Smooth muscle cell of the brain vasculature (primary cell): ENCODE measurements at places on chromosomes 3 and 15.
A peak's percentile ranks its signal among the peaks of the same experiment; 100 is the strongest.

DNA sequence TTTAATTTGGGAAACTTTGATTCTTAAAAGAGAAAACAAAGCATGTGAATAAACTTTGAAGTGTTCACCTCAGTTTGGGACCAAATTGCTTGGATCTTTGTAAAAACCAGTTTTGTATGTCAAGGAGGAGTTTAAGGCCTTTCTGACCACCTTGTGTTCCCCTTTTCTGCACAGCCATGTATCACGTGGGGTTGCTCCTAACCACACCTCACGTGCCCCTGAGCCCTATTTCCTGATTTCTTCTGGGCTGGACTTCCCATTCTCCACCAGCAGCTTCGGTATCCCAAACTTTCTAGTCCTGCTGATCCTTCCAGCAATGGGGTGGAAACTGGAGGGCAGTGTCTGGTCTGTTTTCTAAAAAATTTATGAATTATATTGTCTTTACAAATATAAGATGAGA lies 76.4 kb upstream of the STT3B start:
- no peak for DNase-seq

- no peak for DNase-seq
Observed at GRCh38 chr3:194979173-194979572, 291.8 kb downstream of the XXYLT1 start.

GRCh38 chr15:90482124-90483011 lies 47.4 kb upstream of the CRTC3 start:
- DNase-seq = peak; percentile 33

DNA sequence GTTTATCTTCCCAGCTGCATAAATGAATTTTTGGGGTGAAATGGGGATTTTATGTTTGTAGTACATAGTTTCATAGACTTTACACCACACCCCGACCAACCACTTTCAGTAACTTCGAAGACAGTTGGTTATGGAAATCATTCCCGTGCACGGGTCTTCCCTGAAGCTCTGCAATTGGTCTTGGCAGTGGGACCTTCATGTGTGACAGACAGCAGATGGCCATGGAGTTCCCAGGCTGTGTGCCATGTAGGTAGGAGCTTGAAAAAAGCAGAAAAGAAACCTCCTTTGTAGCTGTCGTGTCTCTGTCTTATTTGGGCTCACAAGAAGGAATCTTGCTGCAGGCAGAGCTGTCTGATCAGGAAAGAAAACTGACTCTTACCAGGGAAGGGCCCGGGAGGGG lies 25.9 kb downstream of the EXOG start:
- DNase-seq = no peak

DNA sequence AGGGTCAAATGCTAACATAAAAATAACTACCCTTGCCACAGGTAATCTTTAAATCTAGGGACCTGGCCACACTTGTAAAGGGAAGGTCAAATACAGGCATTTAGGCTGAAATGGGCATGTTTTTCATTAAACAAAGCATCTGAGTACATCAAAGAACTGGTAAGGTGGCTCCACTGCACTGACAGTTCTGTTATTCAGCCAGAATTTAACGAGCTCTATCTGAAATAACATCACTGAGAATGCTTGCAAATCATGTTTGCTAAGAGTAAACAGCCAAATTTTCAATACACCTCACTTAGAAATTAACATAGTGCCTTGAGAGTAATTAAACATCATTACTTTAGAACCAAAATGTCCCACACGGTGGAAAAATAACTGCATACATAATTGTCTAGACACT lies 118.9 kb downstream of the MTHFS start:
- no peak for DNase-seq

DNA sequence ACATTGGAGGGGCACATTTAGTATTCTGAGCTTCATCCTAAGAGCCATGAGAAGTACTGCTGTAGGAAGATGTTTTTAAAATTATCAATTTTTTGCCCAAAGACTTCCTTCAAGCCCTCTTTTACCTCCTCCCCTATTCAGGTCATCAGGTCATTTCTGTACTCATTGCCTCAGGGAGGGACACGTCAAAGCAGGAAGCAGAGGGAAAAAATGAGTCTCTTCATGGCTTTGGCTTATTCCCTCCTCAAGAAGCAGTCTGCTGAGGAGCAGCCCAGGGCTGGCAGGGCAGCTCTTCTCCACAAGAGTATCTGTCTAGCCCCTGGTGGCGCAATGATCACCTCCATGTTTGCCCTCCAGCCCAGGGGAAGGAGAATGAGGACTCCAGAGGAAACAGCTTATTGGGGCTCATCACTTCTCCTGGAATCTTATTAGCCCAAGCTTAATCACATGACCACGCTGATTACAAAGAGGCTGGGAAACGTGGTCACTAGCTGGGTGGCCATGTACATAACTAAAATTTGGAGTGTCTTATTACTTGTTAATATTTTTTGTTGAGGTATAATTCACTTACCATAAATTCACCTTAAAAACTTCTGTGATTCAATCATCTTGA lies 44.2 kb upstream of the GATA2 start:
- DNase-seq = no peak

- DNase-seq = no peak
Observed at GRCh38 chr3:50259432-50260026, 9.4 kb upstream of the SEMA3B start.

DNA sequence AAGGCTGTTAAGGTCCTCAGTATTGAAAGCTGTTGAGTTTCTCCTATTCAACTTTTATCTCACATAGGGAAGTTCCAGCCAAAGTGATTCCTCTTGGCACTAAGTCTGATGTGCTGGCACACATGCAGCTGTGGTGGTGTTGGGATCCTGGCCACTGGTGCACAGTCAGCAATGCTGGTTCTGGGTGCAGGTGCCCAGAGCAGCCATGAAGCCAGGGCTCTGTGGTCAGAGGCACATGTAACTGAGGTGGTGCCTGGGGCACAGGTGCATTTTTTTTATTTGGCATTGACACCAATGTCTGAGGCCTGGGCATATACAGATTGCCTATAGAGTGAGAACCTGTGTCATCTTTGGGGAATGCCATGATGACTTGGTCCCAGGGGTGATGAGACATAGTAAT lies 271.4 kb downstream of the POLQ start:
- DNase-seq = no peak

DNA sequence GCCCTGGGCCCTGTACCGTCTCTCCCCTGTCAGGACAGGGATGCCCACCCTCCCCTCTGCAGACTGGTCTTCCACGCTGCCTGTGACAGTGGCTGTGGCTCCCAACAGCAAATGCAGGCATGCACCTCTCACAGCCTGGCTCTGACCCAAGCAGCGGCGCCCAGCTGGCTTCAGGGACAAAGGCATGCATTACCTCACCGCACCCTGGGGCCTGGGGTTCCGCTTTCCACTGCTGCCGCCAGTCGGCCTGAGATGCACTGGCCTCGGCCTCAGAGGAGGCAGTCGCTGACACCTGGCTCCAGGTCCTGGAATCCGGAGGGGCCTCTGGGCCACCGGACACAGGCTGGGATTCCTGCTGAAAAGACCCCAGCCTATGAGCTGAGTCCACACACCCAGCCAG lies 70.3 kb downstream of the SCN5A start:
- peak; percentile 24 for DNase-seq

DNA sequence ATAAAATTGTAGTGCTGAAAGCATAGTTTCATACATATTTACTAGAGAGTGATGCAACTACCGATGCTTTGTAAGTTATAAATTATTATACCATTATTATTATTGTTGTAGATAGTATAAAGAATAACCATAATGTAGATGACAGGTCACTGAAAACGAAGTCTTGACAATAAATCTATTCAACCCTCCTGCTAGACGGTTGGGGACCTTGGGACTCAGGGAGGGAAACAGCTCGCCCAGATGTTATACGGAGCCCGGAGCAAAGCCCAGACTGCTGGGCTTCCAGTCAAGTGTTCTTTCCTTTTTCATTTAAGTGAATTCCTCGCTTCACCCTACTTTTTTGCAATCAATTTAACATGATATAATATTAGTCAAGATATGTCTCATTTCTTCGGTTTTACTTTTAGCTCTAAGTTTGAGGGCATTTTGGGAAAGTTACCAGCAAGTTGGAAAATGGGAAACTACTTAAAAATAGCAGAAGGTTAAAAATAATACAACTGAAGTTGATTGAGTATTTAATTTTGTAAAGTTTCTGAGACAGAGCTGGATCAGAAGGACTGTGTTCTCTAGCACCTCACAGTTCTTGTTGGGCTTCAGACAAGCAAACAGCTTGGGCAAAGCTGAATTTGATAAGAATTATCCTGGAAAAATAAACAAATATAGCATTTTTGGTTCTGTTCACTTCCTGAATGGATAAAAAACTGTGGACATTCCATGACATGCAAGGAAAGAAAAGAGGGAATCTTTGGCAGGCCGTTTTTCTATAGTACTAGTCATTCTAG lies 173.4 kb upstream of the TP63 start:
- no peak for DNase-seq

DNA sequence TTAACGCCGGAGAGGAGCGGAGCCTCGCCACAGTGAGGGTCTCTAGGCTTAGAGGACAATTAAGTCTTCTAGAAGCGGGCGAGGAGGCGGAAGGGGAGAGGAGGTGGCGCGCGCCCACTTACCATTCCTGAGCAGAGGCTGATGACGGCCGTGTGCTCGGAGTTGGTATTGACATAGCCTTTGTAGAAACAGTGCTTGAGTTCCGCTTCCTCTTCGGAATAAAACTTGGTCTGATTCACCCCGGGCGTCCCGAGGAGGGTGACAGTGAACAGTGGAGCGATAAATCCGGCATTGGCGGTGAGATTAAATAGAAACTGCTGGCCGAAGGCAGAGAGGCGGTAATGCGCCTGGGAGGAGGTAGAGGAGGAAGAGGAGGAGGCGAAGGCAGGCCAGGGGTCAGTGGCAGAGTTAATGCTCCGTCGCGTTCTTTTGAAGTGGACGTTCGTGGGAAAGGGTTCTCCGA lies 1.3 kb downstream of the ADAMTS9 start:
- no peak for DNase-seq

DNA sequence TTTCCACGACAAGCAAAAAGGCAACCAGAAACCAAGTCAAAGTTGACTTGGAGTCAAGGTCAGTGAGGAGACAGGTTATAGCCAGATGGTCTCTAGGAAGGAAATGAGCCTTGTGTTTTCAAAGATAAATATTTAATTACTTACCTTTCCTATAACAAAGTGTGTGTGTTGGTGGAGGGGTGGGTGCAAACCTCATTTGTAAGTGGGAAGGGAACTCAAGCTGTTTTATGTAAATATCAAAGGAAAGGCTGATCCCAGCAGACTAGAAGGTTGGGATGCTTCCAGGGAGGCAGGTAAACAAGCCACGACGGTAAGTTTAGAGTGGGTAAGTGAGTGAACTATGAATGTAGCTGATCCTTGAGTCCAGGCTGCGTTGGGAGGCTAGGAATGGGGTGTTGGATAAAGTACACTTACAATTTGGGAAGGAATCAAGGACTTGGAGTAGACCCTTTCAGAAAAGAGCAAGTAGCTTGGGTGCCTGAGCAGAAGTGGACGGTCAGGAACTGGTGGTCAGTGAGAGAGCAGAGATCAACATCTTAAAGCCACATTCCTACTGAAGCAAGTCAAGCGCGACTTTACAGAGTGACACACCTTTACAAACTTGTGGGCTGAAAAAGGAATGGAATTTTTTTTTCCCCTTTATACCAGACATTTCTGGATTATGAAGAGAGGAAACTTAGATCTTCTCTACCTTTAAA lies 82.0 kb upstream of the TBL1XR1 start:
- DNase-seq = no peak

DNA sequence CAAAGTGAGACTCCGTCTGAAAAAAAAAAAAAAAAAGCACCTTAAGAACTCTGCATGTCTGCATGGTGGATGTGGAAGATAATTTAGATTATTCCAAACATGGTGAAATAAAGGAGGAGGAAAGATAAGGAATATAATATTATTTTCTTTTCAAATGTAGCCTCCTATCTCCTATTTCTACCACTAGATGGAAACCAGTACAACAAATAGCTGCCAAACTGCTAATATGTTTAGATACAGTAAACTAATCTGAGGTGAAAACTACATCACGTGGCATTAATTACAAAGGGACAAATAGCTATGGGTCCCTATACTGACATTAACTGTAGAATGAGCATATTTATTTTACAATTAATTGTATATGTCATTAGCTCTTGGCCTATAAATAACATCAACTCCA lies 197.8 kb downstream of the TBC1D5 start:
- DNase-seq = no peak

GRCh38 chr3:25584011-25584789 lies 80.5 kb downstream of the TOP2B start:
- DNase-seq = no peak

DNA sequence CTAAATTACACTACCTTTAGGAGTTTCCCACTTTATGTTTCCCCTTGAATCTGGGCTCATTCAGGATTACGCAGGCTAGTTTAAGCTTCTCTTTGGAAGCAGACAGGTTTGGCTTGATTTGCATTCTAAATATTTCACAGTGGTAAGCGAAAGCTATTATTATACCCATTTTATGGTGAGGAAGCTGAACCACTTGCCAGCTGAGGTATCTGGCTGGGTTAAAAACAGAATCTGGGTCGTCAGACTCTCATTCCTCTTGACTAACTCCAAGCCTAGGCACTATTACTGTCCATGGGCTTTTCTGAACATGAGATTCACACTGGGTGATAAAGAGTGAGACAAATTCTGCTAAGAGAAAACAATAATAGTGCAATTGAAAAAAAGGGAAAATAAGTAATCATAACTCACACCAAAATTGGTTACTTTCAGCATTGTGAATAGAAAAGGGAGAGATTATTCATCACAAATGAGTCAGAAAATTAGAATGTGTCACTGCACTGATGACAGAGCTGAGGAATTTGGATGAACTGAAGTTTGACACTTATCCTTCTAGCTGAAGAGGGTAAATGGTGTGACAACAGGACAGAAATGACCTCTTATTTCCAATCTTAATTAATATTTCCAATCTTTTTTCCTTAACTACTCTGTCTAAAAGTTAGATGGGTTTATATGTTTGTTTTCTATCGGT lies 211.3 kb downstream of the TIGIT start:
- no peak for DNase-seq

DNA sequence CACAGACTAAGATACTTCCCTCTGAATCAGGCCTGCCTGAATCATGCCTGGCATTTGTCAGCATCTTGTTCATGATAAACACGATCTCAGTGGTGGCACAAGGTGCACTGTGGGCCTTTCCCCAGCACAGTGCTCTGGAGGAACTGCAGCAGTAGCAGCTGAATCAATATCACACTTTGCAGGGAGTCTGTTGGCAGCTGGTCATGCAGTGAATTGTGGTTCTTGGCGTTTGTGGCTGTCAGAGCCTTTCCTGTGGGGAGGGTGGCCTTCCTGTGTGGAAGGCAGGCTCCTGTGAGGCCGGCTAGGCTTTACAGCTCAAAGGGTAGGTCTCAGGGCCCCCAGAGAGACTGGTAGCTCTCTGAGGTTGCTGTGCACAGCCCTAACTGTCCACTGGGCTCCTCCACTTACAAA lies 54.4 kb upstream of the TLE3 start:
- DNase-seq = peak; percentile 76
